ENCODE measurements at places on chromosomes 4 and X. TPM values are rescaled to one million over a fixed set of nuclear protein-coding genes. Genes with fewer than 3 reads are reported as not detected.
A peak's percentile ranks its signal among the peaks of the same experiment; 100 is the strongest.

- no peak overlapping the region for H3K27ac ChIP-seq
- H3K4me3 ChIP-seq, result no peak overlapping the region
Measured at GRCh38 chrX:72048510-72049455, 82.9 kb downstream of the RTL5 start.

DNA sequence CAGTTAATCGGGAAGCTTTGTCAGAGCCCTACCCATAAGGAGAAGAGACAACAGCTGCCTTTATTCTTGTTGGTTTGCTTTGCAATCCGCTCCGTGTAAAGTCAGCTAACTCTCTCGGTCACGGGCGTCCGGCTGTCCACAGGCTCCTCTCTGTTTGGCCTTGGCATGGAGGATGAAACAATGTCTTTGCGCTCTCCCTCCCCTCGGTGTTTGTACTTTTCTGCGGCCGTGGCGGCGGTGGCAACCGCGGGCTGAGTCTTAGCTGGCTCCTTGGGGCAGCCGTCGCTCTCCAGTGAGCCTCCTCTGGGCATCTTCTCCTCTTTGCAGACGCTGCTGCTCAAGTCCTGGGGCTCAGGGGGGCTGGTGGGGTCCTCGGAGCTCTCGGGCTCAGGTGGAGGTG is 10.6 kb upstream of the IRAK1 start:
- no peak overlapping the region for H3K4me3 ChIP-seq
- no peaks in the 10 kb centered on the region for H3K36me3 ChIP-seq
- DNase-seq, result no peak
- H3K27ac ChIP-seq, result no peak overlapping the region

GRCh38 chr4:189613207-189613606 is 327.5 kb upstream of the FRG1 start:
- no peak for DNase-seq
- H3K4me1 ChIP-seq, result no peaks in the 10 kb centered on the region
- peaks cover 1% of the 10 kb centered on the region for H3K36me3 ChIP-seq
- no peak overlapping the region for H3K27ac ChIP-seq
- H3K4me3 ChIP-seq, result no peak overlapping the region

DNA sequence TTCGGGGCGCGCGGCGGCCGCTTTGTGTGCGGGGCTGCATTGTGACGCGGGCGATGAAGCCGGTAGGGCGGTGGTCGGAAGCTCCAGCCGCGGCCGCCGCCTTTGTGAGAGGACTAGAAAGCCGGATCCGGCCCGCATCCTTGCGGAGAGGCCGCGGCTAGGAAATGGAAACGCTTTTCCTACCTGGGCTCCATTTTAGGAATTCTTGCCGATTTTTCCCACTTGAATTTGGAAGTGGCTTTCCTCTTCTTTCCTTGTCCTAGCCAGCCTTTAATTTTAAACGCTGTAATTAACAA is 708 bp downstream of the TMSB4X start:
- H3K27ac ChIP-seq, result peak overlapping the region; percentile 99

- H3K27me3 ChIP-seq, result peaks cover 9% of the 10 kb centered on the region
- no peak for DNase-seq
- H3K4me3 ChIP-seq, result no peak overlapping the region
- no peak overlapping the region for H3K27ac ChIP-seq
Measured at GRCh38 chrX:152917656-152918579, 20.1 kb downstream of the ZNF185 start.

PFKFB1 gene
- 1.6 TPM for total RNA-seq

ZNF518B gene
- 28.9 TPM for total RNA-seq

SLC38A5 gene
- total RNA-seq, result 78.8 TPM

BTK gene
- total RNA-seq, result 1.7 TPM

All from activated T-cell treated with anti-CD3 and anti-CD28 coated beads, Interleukin-2, amount 50 U/mL, for 72 hours (primary cell).